ENCODE measurements at places on chromosomes 2 and 18.

- no peak for DNase-seq
Measured at GRCh38 chr2:160114020-160114419, 51.6 kb upstream of the PLA2R1 start.

- no peak for DNase-seq
Measured at GRCh38 chr2:116754381-116755101, 1060.0 kb upstream of the DDX18 start.

- no peak for DNase-seq
Measured at GRCh38 chr2:54514822-54515569, 58.9 kb downstream of the SPTBN1 start.

GRCh38 chr2:241020201-241020600 is 21.8 kb downstream of the SNED1 start:
- DNase-seq, result no peak

- no peak for DNase-seq
Measured at GRCh38 chr2:239223310-239224198, 177.3 kb downstream of the HDAC4 start.

GRCh38 chr18:6022074-6022444 is 126.7 kb upstream of the TMEM200C start:
- DNase-seq, result no peak

GRCh38 chr18:61735564-61736102 is 157.2 kb downstream of the RNF152 start:
- DNase-seq, result no peak

DNA sequence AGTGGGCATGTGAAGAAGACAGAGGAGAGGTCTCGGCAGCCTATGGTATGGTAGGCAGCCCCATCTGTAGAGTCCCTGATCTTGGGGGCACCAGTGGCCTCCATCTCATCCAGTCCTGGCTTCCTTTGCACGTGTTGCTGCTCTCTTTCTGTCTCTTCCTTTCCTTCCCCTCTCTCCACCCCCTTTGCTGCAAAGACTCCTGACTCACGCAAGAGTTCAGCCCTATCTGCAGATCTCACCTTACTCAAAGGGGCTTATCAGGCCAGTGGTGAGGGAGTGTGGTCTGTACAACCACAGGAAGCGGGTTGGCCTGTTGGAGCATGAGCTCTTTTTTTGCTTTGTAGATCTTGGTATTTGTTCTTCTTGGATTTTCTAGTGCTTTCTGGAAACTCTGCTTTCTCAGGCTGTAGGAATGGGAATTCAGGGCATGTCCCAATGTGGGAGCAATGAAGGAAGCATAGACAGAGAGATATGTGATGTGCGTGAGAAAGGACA is 14.6 kb upstream of the NT5DC4 start:
- DNase-seq, result no peak

- no peak for DNase-seq
Measured at GRCh38 chr18:58194028-58194427, 150.0 kb downstream of the NEDD4L start.

DNA sequence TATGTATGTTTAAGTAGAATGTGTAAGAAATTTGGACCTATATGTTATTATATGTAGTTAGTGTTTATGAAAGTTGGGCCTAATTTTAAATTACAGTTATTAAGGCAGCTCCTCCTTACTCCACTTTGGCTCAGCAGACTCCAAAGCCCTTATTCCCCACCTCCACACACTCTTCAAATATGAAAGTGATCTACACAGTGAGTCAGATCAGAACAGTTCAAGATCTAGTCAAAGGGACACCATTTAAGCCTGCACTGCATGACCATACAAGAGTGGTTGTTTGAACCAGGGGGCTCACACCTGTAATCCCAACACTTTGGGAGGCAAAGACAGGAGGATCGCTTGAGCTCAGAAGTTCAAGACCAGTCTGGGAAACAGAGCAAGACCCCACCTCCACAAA is 21.2 kb upstream of the PMAIP1 start:
- DNase-seq, result no peak

DNA sequence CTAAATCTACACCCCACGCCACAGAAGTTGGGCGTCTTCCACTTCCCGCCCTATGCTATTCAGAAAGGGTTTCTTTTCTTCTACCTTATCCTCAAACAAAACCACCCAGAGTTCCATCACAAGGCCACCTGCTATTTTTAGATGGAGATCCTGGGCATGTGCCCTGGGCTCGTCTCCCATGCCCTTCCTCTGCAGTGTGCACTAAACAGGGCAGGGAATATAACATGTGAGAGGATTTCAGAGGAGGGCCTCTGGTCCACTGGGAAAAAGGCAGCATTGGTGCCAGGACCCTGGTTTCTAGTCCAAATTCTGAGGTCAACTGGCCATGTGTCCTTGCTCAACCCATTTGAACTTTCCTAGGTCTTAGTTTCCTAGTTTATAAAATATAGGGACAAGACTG is 320.0 kb downstream of the NCKAP5 start:
- no peak for DNase-seq

Data from activated CD4-positive, alpha-beta T cell treated with anti-CD3 and anti-CD28 coated beads for 1 hour (primary cell).